ENCODE measurements at places on chromosomes 13 and 19. TPM values are rescaled to one million over a fixed set of nuclear protein-coding genes. Genes with fewer than 3 reads are reported as not detected.

The GRIN2D gene
- total RNA-seq: 1.1 TPM

The STOML3 gene
- total RNA-seq: not detected

The FUT2 gene
- total RNA-seq: not detected

The LRRC63 gene
- total RNA-seq: 0.49 TPM

The ZNF414 gene
- total RNA-seq: 22.2 TPM

The FBXO27 gene
- total RNA-seq: 13.4 TPM

The CLDN10 gene
- total RNA-seq: not detected

The PIP5K1C gene
- total RNA-seq: 46.9 TPM

The ZNF541 gene
- total RNA-seq: 0.71 TPM

The CYP2B6 gene
- total RNA-seq: not detected

The LHB gene
- total RNA-seq: not detected

The GARIN5A gene
- total RNA-seq: 0.45 TPM

The SIGLEC5 gene
- not detected for total RNA-seq

The ATP8A2 gene
- total RNA-seq: 1.2 TPM

The PIN1 gene
- 54.6 TPM for total RNA-seq

The ZNF235 gene
- total RNA-seq: 11.5 TPM

The ZNF486 gene
- total RNA-seq: 5.1 TPM

The SIGLEC10 gene
- 3.2 TPM for total RNA-seq

All from sciatic nerve (tissue), 2 donors.